ENCODE measurements at places on chromosomes 6 and 20. TPM values are rescaled to one million over a fixed set of nuclear protein-coding genes. Genes with fewer than 3 reads are reported as not detected.
A peak's percentile ranks its signal among the peaks of the same experiment; 100 is the strongest.

Gene FAM162B
- not detected for total RNA-seq

GRCh38 chr6:110319843-110320242 lies 38.3 kb downstream of the METTL24 start:
- DNase-seq, result no peak

GRCh38 chr6:82283771-82284410 lies 36.3 kb upstream of the IBTK start:
- DNase-seq, result no peak

Gene OTOR
- total RNA-seq, result not detected

Gene HDGFL1
- not detected for total RNA-seq

DNA sequence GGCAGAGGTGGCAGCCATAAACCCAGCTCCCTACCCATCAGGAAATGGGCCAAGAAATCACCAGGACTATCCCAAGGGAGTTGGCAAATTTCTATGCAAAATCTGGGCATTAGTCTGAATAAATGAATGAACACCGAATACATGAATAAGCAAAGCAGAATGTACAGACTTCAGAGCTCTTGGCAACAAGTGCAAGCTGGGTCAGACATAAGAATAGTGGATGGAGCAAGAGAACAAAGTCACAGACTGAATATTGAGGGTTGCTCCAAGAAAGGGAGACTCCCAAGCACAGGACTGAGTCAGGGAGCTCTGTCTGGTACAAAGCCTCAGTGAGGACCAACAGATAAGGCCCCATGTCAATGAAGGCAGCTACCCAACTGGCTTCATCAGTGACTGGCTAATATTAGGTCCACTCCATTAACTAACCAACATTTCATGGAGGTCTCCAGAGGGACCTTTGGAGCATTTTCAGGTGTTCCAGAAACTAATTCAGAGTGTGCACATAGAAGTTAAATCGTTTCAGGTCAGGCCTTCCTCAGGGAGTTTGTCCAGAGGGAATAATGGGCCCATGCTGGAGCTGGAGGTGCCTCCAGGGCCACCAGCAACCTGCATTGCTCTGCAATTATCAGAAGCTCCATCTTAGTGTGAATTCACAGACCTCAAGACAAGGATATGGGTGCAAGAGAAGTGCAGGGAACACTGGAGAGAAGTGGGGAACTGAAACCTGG lies 191.5 kb upstream of the RALGAPA2 start:
- no peak for DNase-seq

DNA sequence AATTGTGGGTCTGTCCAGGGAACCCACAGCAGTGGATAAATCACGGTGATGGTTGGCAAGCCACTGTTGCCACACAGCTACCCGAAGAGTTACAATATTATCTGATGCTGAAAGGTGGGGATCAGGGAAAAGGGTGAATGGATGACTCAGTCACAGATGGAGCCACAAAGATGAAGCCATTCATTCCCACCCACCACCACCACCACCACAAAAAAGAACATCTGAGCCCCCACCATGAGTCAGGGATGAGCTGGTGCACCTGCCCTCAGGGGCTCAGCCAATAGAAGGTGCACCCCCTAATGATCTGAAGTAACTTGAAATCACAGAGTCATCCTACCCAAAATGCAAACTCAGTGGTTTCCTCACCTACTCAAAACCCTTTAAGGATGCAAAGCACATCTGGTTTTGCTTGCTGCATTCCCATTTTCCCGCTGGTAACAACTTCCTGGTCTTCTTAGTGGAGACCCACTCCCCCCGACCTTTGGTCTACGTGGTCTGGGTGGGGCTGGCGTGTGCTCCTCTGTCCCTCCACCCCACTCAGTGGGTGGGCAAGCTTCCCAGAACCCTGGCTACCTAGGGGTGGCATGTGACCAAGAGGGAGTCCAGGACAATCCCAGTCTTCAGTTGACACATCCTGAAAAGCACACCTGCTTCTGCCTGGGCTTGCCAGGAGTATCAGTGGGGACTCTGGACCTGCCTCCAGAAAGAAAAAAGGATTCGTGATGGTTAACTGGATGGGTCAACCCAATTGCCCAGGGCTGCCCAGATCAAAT lies 125.5 kb downstream of the ANKRD60 start:
- DNase-seq, result no peak

Gene FAM83B
- not detected for total RNA-seq

DNA sequence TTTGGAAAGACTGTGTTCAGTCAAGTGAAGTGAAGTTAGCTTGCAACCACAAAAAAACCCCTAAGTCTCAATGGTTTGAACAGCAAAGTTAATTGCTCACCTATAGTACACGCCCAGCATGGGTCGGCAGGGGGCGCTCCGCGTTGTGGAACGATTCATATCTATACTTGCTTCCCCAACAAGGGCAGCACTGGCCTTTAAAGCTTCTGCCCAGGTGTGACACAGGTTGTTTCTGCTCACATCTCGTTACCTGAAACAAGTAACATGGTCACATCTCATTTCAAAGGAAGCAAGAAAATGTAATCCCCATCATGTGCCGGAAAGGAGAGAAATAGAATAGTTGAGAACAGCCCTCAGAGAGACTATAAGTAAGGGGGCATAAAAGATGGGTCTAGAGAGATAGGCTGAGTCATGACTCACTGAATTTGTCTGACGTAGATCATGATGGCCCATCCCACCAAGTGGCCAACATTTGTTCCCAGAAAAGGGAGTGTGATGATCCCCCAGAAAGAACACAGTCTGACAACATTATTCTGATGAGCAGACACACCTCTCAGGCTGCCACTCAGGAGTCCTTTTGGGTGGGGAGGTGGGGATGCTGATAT lies 29.0 kb downstream of the HNF4A start:
- peak; percentile 45 for DNase-seq

Gene HLA-DOB
- not detected for total RNA-seq

Gene TGM3
- not detected for total RNA-seq

DNA sequence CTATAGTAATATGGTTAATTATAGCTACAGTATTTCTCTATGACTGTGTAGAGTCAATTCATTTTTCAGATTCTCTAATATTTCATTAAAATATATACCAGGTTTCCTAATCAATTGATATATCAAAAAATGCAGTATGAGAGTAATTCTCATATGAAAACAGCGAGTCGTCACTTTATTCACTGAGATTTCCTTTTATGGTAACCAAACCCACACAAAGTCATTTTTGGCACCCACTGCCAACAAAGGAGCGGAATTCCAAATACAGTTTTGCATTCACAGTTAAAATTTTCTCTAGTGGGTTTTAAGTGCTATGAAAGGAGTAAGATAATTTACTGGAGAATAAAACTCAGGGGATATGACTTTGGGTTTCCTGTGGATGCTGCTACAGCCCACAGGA lies 163.8 kb downstream of the HIVEP2 start:
- DNase-seq, result no peak

DNA sequence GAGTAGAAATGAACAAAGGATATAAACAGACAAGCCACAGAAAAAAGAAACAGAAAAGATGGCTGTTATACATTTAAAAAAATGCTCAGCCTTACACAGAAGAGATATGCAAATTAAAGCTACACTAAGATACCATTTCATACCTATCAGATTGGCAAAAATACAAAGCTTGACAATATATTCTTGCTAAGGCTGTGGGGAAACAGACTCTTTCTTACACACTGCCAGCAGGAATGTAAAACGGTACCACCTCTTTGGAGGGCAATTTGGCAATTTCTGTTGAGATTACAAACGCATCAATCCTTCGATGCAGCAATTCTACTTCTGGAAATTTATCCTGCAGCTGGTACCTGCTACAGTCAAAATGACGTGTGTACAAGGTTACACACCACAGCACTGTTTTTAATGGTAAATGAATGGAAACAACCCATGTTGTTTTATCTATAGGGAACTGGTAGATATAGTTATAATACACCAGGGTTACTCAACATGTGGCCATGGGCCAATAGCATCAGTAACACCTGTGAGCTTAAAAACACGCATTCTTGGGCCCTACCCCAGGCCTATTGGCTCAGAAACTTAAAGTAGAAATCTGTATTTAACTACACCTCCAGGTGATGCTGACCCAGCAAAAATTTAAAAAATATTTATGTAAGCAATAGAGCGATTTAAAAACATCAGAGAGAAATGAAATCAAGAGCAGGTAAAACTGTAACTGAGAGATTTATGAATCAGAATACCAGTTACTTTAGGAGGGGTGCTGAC lies 53.3 kb downstream of the TRAM2 start:
- DNase-seq, result no peak

Gene TP53RK
- total RNA-seq, result 17.0 TPM

Gene GABBR1
- 3.9 TPM for total RNA-seq

Gene SAMD10
- total RNA-seq, result not detected

DNA sequence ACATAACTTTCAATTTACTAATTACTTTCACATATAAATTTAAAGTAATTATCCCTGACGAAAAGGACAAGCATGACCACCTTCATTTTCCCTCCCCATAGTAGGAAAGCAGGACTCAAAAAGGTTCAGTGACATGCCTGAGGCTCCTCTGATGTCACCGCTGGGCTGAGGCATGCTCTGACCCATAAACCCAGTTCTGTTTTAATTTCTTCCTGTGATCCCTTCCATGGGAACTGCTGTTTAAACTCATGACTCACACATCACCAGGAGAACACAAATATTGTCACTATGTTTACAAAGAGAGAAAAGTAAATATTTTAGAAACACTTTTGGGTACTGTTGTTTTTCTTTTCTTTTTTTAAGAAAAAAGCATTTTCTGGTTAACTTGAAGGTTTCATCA lies 38.0 kb upstream of the NR2E1 start:
- DNase-seq, result peak; percentile 48

- no peak for DNase-seq
Measured at GRCh38 chr20:44253528-44253927, 6.4 kb downstream of the GDAP1L1 start.

DNA sequence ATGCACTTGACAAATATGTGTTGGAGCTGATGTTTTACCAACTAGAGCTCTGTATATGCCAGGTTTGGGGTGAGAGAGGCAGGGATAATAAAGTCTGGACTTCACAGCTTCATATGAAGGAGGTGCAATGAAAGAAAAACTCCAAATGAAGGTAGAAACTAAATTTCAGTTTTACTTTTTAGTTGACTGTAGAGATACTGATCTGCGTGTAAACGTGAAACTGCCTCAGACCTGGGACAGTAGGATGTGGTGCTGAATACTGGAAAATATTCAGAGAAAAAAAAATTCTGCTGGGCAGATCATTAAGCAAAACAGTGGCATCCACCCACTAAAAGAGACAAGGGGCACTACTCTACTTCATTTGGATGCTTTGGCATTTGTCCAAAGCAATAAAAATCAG lies 94.5 kb downstream of the BACH2 start:
- DNase-seq, result no peak

Gene MAFB
- total RNA-seq, result 0.25 TPM

DNA sequence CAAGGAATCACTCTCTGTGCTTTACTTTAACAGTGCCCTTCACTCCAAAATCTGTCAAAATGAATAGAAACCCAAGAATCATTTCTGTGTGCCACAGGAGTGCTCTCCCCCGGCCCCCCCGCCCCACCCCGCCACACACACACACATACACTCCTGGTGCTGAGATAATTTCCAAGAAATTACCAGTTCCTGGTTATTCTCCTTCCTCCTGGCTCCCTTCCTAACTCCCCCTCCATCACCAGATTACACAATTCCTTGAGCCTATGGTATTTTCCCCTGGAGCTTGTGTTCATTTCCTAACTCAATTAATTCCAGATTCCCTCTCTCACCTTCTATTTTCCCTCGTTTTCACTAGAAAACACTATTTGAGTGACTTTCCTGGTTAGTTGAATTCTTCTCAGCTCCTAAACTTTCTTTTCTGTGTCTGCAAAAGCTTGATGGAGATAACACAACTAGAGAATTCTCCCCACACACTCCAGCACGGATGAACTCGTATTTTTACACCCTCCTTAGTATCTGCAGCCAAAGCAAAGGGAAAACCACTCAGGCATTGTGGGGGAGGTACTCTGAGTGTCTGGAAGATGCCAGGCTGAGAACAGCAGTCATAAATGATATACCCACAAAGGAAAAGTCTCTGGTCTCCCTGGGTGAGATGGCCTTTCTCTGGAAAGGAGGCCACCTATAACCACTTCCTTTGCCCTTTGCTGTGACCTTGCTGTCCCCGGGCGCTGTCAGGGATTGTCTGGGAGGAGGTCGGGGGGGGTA lies 1.9 kb upstream of the SLC24A3 start:
- DNase-seq, result no peak

DNA sequence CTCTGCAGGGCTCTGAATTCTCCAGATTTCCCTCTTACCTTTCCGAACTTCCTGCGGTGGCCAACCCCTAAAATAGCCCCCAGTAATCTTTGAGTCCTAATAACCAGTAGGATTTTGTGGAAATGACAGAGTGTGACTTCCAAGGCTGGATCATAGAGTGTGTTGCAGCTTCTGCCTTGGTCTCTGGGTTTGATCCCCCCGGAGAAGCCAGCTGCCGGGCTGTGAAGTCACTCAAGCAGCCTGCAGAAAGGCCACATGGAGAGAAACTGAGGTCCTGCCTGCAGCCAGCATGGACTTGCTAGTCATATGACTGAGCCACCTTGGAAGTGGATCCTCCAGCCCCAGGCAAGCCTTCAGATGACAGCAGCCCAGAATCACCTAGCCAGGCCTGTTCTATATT lies 46.3 kb upstream of the SCRT2 start:
- DNase-seq, result no peak

DNA sequence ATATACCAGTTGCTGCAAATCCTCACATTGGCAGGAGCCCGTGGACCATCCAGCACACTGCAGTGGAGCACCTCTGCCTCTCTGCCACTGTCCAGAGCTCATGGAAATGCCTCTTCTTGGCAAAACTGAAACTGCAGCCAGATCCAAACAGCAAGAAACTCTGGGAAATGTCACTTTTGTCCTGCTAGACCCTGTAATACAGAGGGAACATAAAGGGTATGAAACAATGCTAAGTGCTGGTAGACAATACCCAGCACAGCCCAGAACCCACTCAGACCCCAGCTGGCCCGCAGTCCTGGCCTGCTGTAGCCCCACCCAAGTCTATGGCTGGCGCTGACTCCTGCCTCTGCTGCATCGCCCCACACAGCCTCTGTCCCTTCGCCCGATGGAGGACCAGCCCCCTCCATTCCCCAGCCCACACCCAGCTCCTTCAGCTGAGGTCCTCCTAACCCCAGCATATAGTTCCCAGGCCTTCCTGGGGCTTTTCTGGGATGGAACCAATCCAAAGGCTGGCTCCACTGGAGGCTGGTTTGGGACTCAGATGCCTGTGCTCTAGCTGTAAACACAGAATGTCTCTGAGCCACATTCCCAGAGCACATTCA lies 242.5 kb downstream of the LRFN2 start:
- DNase-seq, result no peak

- no peak for DNase-seq
Measured at GRCh38 chr6:169763308-169763707, 11.9 kb downstream of the ERMARD start.

- no peak for DNase-seq
Measured at GRCh38 chr6:3005077-3005476, 5.4 kb downstream of the NQO2 start.

DNA sequence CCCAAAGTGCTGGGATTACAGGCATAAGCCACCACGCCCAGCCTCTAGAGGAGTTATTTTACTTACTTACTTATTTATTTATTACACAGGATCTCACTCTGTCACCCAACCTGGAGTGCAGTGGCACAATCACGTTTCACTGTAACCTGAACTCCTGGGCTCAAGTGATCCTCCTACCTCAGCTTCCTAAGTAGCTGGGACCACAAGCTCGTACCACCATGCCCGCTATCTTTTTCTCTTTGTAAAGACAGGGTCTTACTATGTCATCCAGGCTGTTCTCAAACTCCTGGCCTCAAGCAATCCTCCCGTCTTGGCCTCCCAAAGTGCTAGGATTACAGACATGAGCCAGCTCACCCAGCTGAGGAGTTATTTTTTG lies 1.6 kb upstream of the TRIB3 start:
- DNase-seq, result no peak

Gene KIFC1
- 52.4 TPM for total RNA-seq

Gene CD2AP
- total RNA-seq, result 27.1 TPM

- no peak for DNase-seq
Measured at GRCh38 chr6:170415318-170415717, 108.8 kb downstream of the FAM120B start.

Gene SAMD5
- total RNA-seq, result 2.1 TPM
